ENCODE measurements at places on chromosomes 6 and 20.
A peak's percentile ranks its signal among the peaks of the same experiment; 100 is the strongest.

- no peak for DNase-seq
Observed at GRCh38 chr20:23029324-23029723, 5.8 kb upstream of the SSTR4 start.

- DNase-seq: peak; percentile 83
Observed at GRCh38 chr6:43021270-43022047, at the start of gene RRP36. Gene RRP36 (plus strand): TSS chr6:43021623. CDS start chr6:43021655, 32 bp downstream.

DNA sequence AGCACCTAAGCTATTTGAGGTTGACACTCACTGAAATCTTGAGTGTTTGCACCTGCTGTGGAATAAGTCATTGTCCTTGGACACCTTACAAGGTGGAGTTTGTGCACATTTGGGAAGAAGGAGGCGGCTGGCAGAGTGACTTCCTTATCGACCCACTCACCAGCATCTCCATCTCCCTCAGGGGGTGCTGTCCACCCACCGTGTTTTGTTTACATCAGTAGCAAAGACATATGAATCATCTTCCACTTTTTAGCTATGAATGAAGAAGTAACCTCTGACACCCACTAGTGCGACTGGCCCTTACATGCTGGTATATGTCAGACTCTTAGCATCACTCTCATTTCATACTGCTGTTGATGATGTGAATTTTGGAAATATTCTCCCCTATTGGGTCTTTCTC, 119.5 kb upstream of the SGK1 start:
- peak; percentile 25 for DNase-seq

DNA sequence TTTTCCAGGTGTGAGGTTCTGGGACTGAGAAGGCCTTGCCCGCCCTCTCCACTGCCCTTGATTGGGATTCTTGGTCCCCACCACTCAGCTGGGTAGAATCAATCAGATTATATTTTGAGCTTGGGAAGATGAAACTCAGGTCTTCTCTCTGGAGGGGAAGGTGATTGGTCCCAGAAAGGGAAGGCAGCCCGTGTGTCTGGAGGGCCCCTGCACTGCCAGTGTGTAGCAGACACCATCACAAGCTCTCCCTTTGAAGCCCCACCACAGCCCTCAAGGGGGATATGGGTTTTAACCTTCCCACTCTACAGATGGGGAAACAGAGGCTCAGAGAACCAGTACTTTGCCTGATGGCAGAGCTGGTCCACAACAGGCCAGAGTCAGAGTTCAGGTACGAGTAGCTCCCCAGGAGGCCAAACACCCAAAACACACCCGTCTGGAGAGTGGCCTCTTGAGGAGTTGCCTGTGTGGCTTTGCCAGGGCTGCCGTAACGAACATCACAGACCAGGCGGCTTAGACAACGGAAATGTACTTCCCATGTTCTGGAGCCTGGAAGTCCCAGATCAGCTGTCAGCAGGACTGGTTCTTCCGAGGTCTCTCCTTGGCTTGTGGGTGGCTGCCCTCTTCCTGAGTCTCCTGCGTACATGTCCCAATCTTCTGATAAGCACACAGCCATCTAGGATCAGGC, 205.6 kb downstream of the SYNDIG1 start:
- DNase-seq: no peak

DNA sequence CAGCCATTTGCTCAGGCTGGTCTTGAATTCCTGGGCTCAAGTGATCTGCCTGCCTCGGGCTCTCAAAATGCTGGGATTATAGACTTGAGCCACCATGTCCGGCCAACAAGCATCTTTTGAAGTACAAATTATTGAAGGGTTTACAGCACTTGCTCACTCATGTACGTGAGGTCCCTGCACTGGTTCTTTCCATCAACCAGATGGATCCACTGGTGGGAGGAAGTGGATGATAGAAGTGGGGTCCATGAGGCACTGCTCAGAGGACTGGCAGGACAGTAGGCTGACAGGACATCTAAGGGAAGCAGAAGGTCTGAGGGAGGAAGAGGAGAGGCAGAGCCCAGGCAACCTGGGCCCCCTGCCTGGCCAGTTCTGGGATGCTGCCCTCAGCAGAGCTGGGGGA, 109.2 kb upstream of the NXT1 start:
- DNase-seq: no peak

- no peak for DNase-seq
Observed at GRCh38 chr20:38888059-38888831, 38.0 kb upstream of the FAM83D start.

DNA sequence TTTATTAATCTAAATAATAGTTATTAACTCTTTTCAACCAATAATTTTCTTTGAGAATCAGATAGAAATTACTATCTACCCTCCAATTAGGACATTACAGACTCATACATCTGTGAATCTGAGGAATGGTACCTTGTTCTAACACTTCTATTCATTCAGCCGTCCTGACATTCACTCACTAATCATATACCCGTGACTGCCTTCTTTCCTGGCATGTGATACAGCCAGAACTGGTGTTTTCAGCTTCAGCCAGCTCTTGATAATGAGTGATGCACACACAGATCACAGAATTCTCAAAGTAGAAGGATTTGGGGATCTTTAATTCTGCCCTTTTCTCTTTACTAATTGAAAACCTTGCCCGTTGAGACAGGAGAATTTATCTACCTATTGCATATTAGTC, 499.9 kb downstream of the UTRN start:
- no peak for DNase-seq

- no peak for DNase-seq
Observed at GRCh38 chr20:47305667-47306066, 50.8 kb downstream of the ZMYND8 start.

DNA sequence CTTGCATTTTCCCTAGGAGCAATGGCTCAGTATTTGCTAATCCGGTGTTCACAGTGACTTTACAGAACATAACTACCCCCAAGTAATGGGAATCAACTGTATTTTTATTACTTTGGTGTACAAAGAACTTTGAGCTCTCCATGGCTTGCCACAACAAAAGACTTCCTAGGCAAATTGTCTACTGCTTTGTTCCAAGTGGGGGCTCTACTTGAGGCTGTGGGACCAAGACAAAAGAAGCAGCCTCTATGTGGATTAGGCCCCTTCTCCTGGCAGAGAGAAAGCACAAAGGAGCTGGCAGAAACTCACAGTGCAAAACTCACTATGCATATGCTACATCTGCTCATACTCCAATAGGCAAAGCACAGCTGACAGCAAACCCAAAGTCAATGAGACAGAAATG, 853 bp downstream of the WFDC8 start:
- DNase-seq: no peak

DNA sequence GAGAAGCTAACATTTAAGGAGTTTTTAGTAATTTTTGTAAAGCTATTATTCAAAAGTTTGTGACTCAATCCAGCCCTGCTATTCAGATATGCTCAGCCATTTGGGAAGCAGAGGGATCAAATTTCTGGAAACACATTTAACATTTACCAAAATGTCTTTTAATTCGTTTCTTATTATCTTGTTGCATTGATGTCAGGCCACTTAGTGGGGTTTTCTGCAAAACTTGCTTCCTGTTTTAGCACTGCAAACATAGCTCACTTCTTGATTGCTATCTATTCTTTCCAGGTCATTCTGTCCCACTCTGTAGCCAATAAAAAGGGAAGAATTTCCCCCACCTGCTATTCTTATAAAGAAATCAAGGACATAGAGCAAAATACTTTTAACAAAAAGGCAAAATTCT, 176.9 kb upstream of the SUPT3H start:
- no peak for DNase-seq

GRCh38 chr6:84652356-84653026, 111.9 kb downstream of the TBX18 start:
- no peak for DNase-seq

GRCh38 chr6:12800120-12800519, 83.6 kb downstream of the PHACTR1 start:
- DNase-seq: no peak

DNA sequence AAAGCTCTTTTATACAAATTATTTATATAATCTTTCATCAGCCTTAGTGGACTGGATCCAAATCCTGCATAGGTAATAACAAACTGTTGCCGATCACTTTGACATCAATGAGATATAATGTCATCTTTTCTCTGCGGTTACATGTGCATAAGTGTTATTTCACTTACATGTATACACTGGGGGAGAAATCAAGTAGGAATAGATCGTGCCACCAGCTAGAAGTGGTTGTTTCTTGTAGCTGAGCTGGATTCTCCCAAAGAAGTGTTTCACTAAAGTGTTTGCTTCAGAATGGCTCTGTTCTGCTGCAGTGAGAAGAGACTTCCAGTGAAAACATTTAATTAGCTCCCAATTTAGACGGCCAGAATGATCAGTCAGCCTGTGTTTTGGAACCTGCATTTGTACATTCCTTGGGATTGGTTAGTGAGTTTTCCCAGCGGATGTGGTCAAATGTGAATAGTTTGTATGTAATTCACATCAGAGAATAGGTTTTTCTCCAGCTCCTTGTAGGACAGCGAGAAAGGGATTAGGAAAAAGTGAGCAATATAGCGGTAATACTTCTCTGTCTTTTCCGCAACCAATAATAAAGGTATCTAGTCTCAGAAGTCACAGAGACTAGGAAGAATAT, 163.1 kb upstream of the CCN2 start:
- DNase-seq: no peak

GRCh38 chr6:135319819-135320218, 138.7 kb downstream of the MYB start:
- DNase-seq: no peak

GRCh38 chr20:58377766-58378401, 11.1 kb upstream of the VAPB start:
- no peak for DNase-seq
